ENCODE measurements at places on chromosomes 4 and X.

GRCh38 chrX:106730401-106730800 is 3.9 kb downstream of the RNF128 start:
- no peak for DNase-seq

- DNase-seq = no peak
Observed at GRCh38 chr4:165403637-165404036, 24.8 kb downstream of the CPE start.

DNA sequence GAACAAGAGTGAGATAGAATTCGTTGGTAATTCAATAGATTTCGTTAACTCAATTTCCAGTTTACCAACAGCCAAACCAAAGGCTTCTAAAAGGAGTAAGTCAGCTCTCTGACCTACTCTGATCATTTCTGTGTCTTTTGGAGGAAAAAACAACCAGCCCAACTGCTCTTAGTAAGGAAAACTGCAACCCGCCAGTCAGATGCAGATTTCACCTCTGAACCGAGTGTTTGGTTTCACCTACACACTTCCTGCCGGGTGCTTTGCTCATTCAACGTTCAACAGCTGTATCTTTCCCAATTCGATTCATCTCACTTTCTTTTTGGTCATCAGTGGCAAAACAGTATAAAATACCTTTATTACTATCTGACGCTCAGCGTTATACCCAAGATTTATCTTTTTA is 24.5 kb downstream of the TMSB4X start:
- DNase-seq = peak; percentile 70

- DNase-seq = no peak
Observed at GRCh38 chr4:17526695-17527477, 11.9 kb downstream of the CLRN2 start.

DNA sequence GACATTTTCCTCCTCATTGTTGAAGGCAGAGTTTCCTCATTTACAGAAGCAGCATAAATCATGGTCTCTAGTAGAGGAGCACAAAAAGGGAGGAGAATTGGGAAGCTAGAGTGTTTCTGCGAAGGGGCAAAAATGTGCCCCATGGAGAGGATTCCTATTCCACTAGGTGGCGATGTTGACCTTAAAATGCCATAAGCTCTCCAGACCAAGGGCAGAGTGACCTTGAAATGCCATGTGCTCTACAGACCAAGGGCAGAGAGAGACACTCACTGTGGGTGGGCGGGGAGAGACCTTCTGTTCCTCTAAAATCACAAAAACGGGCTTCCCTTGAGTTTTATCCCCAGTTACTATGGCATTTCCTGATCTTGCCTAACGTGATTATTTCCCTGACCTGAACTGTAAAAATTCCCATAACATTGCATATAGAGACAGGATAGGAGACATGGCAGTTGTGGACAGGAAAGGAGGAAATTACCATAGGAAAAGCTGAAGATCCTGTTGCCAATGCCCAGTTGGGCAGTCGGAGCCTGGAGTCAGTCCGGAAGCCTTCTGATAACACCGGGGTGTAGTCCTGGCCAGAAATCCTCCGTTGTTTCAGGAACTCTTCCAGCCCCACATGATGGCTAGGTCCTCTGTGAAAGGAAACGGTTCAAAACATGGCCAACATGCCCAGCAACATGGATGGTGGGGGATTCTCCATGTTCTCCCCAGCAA is 567.7 kb downstream of the MAGEB5 start:
- peak; percentile 1 for DNase-seq

GRCh38 chr4:6121941-6122340 is 78.4 kb downstream of the JAKMIP1 start:
- no peak for DNase-seq

DNA sequence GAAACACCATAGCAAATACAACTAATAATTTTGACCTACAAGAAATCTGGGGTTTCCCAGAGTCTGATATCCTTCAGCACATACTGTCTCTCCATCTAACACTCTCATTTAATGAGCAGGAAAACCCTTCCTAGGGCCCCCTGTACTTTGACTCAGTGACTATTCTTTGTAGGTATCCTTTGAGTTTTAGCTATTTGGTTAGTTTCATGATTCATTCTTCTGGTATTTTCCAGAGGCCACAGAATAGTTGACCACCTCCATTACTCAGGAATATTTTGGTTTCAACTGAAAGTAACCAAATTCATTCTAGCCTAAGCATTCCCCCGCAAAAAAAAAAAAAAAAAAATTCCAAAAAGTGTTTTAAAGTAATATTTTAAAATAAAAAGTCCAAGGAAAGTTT is 140.0 kb downstream of the IDS start:
- DNase-seq = no peak

DNA sequence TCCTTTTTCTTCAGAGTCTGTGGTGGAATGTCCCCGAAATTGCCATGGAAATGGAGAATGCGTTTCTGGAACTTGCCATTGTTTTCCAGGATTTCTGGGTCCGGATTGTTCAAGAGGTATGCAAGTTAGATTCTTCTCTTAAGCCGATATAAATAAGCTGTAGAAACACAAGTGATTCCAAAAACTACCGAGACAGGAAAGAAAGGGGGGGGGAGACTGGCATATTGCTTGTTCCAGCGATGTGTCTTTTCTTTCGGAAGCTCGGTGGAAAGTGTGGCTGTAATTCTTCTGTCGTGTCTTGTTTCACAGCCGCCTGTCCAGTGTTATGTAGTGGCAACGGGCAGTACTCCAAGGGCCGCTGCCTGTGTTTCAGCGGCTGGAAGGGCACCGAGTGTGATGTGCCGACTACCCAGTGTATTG is 236.9 kb downstream of the DCTD start:
- no peak for DNase-seq

GRCh38 chr4:3305610-3306371 is 13.0 kb downstream of the RGS12 start:
- DNase-seq = no peak

DNA sequence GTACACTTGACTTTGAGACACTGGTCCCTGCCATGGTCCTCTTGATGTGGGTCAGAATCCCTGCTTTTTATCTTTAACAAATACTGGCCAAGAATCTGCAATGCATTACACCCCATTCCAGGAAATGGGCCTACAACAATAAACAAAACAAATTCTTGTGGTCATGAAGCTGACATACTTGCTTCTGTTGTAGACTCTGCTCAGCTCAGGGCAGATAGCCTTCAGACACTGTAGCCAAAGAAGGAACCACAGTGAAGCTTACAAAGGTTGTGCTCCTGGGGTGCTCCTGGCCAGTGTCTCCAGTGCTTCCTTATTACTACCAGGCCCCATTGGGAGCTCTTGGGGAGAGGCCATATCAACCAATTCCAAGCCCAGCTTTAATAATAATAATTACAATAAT is 21.8 kb downstream of the KIAA1210 start:
- DNase-seq = no peak

GRCh38 chrX:48459483-48459882 is 10.6 kb downstream of the SLC38A5 start:
- DNase-seq = no peak

DNA sequence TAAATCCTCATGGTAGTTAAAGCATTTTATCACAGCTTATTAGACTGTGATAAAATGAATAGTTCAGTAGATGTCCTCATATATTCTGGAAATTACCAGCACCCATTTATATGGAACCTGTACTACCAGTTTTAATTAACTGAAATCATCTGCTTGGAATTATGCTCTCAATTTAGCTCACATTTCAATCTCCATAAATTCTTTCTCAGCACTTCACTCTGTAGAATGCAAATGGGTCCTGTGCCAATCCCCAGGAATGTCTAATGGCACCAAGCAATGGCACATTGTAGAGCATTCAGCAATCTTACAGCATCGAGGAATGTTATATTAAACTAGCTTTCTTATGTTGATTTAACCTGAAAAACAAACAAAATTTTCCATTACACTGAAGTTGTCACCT is 355.1 kb downstream of the PDHA2 start:
- no peak for DNase-seq

GRCh38 chr4:92120810-92121498 is 182.8 kb upstream of the GRID2 start:
- DNase-seq = no peak

DNA sequence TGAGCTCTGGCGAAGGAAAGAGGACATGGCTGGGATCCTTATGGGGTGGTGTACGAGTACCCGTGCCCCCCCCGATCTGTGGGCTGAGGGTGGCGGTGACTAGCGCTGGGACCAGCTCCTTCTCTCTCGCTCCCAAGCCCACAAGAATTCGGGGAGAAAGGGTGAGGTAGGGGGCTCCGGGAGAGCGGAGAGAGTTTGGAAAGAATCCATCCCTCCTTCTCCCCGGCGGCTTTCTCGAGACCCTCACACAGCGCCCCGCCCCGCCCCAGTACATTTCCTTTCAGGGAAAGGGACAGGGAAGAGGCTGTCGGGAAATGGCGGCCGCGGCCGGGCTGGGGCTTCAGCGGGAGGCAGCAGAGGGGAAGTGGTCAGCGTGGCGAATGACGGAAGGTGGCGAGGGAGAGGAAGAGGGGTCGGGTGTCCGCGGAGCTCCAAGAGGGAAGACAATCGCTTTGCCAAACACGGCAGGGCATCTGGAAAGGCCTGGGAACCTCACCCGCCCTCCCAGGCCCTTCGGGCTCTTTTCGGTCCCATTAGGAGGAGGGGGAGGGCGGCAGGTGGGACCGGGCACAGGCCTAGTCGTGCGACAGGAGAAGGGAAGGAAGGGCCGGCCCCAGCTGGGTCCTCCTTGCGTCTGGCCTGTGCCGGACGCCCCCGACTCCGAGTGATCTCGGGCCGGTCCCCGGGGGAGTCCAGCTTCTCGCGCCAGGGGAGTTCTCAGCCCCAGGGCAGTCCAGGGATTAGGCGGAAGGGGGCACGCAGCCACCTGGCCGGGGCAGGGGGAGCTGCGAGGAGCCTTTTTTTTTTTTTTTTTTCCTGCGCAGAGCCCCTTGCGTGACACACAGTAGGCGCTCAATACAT is 10.2 kb downstream of the HNRNPH2 start:
- DNase-seq = peak; percentile 20

- DNase-seq = no peak
Observed at GRCh38 chr4:185182239-185182638, 21.6 kb downstream of the CFAP97 start.

DNA sequence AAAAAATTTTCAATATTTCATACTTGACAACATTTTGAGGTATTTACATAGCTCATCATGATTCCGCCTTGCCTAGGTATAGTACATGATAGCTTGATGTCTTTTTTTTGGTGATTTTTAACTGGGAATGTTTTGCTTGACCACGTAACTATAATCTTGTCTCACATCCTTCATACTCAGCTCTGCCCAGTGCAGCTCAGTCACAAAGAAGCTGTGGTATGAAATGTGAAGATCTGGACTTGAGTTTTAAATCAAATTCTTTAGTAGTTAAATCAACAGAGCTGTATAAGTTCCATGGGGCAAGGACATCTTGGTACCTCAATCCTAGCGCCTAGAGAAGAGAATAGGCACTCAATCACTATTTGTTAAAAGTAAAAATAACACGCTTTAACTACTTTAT is 276.3 kb upstream of the DKK2 start:
- no peak for DNase-seq

- DNase-seq = no peak
Observed at GRCh38 chr4:71828470-71828869, 44.6 kb upstream of the GC start.

DNA sequence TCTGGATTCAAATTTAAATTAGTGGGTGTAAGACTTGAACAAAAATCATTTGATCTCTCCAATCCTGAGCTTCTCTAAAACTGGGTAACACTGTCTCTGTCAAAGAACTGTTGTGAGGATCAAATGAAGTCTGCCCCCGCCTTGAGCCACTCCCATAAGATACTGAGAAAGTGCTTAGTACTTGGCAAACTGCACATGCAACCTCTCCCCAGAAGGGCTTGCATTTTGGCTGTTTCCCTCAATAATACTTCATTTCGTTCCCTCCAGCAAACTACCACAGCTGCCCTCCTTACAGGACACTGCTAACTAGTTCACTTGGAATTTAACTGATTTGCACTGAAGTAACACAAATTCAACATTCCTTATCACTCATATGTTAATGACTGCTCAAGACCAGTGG is 79.8 kb downstream of the APBB2 start:
- DNase-seq = no peak

GRCh38 chr4:147355847-147356246 is 125.0 kb upstream of the EDNRA start:
- DNase-seq = no peak

GRCh38 chr4:181870326-181870725 is 372.9 kb upstream of the TENM3 start:
- DNase-seq = no peak

GRCh38 chr4:3218824-3219760 is 29.9 kb upstream of the MSANTD1 start:
- no peak for DNase-seq

GRCh38 chr4:86330961-86331742 is 28.7 kb downstream of the MAPK10 start:
- DNase-seq = no peak

DNA sequence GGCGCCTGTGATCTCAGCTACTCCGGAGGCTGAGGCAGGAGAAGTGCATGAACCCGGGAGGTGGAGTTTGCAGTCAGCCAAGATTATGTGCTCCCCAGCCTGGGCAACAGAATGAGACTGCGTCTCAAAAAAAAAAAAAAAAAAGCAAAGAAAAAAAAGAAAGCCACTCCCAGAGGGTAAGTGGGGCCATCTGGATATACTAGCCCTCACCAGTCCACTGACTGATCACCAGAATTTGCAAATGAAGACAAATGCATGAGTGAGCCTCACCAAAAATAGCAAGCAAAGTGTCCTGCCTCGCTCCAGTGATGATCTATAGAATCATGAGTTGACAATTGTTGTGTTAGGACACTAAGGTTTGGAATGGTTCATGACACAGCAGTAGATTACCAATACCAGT is 47.6 kb downstream of the ZFP42 start:
- DNase-seq = no peak

DNA sequence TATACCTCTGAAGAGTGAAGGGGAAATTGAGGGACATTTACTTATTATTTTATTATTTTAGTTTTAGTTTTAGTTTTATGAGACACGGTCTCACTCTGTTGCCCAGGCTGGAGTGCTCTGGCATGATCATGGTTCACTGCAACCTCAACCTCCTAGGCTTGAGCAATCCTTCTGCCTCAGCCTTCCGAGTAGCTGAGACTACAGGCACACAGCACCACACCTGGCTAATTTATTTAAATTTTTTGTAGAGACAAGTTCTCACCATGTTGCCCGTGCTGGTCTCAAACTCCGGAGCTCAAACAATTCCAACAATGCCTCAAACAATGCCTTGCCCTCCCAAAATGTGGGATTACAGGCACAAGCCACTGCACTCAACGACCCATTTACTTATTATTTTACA is 68.4 kb upstream of the BMP2K start:
- DNase-seq = no peak

- no peak for DNase-seq
Observed at GRCh38 chr4:112130906-112131305, 14.3 kb upstream of the FAM241A start.

GRCh38 chr4:122403861-122404260 is 25.1 kb downstream of the ADAD1 start:
- DNase-seq = no peak

DNA sequence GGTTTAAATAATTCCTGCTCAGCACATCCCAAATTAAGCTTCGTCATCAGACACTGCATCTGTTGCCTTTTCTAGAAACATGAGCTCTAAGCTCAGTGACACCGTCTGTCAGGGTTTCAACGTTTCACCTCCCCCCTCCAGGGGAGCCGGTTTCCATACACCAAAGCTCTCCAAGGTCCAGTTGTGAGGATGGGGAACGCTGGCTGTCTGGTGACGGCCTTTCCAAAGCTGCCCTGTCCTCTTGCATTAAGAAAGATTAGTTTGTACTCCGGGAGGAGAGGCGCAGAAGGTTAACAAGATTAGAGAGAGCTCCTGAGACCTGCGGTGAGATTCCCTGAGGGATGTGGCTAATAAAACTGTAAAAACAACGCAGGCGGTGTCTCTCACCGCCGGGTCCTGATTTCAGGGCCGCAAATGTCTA is 43.2 kb downstream of the ASMT start:
- no peak for DNase-seq
